ENCODE measurements at places on chromosomes 13 and 19. TPM values are rescaled to one million over a fixed set of nuclear protein-coding genes. Genes with fewer than 3 reads are reported as not detected.

TNNI3 gene
- not detected for polyA plus RNA-seq

DNA sequence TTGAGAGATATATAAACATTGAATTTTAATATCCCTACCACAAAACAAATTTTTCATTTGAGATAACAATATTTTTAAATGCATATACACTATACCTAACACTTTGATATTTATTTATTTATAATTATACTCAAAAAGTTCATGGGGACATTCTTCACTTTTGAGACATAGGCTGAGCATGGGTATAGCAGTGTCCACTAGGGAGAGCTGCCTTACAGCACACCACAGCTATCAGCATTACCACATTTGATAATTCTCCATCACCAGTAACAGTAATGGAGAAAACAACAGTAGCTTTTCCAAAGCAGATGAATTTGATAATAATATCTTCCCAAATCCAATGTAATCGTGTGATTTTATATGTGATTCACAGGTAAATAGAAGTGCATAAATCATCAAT, 626.1 kb downstream of the DACH1 start:
- H3K4me1 ChIP-seq = no peaks in the 10 kb centered on the region
- H3K27ac ChIP-seq = no peak overlapping the region
- no peaks in the 10 kb centered on the region for H3K27me3 ChIP-seq

DNA sequence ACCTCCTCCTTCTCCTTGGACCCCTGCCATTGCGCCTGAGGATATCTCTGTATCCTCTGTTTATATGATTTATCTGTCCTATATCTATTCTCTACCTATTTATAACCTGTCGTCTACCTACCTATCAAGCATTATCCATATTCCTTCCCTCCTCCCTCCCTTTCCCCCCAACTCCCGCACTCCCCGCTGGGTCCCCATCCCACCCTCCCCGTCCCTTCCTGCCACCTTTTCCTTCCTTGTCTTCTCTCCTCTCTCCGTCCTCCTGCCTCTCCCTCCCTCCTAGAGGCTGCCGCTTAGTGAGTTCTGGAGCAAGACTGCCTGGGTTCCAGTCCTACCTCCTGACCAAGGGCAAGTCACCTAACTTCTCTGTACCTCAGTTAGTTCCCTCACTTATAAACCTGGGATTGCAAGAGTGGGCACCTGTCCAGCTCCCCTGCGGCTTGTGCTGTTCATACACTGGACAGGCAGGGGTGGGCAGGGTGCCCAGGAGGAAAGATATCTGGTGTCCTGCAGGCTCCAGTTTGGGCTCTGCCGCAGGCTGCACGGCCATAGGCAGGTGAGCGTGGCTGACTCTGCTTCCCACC, 16.1 kb downstream of the TTYH1 start:
- H3K27me3 ChIP-seq = no peaks in the 10 kb centered on the region
- no peaks in the 10 kb centered on the region for H3K36me3 ChIP-seq
- no peak overlapping the region for H3K4me3 ChIP-seq
- H3K4me1 ChIP-seq = peaks cover 17% of the 10 kb centered on the region

- H3K4me3 ChIP-seq = peak overlapping the region; percentile 63
- DNase-seq = peak; percentile 30
- peaks cover 13% of the 10 kb centered on the region for H3K4me1 ChIP-seq
- H3K27me3 ChIP-seq = peaks cover 17% of the 10 kb centered on the region
Measured at GRCh38 chr13:23466144-23467002, 32.9 kb upstream of the SACS start.

All from CD4-positive, CD25-positive, alpha-beta regulatory T cell (primary cell).